ENCODE measurements at places on chromosomes 5 and 9.

DNA sequence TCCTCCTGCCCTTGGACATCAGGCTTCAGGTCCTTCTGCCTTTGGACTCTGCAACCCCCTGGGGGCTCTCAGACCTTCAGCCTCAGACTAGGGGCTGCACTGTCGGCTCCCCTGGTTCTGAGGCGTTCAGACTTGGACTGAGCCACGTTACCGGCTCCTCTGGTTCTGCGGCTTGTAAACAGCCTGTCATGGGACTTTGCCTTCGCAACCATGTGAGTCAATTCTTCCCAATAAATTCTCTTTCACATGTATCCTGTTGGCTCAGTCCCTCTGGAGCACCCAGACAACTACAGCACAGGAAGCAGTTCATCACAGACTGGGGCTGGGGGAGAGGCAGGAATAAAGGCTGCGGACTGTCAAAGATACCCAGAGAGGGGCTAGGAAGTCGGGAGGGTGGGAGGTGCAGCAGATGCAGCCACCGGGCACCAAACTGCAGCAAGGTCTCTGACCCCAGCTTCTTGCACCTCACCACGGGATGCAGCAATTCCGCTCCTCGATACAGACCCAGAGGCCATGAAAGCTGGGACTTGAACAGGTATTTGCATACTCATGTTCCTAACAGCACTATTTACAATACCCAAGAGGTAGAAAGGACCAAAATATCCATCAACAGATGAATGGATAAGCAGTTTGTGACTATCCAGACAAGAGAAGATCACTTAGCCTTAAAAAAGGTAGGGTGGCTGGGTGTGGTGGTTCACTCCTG lies 100.8 kb downstream of the COL23A1 start:
- DNase-seq: no peak

DNA sequence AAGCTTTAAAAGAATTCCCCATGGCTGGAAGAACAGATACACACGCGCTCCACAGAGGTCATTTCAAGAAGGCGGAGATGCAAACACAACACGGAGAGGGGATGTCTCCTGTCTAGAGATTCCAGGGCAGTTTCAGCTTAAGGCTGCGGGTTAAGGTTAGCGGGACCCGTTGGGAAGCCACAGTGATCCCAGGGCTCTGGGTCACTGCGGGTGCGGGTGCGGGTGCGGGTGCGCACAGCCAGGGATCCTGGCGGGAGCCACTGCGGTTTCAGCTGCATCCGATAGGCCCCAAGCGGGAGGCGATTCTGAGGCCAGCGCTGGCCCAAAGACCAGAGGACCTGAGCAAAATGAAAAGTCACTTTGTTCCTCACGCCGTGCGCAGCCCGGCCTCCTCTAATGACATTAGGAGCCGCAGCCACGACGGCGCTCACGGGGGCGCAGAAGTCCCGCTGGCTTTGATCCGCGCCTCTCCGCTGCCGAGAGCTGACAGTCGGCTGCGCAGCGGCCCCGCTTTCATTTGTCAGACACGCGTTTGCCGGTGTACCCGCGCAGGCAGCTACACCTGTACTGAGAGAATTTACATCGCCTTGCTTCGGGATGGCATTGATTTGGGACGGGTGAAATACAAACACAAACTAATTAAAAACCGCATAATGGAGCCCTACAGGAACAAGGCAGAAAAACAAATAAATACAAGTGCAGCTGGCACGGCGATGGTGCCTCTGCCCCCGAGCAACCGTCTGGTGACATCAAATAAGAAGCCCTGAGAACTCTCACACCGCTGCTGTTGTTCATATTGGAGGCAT lies 5.3 kb upstream of the IRX1 start:
- DNase-seq: no peak

- DNase-seq: no peak
Measured at GRCh38 chr9:79641070-79641469, 69.3 kb downstream of the TLE4 start.

GRCh38 chr9:69412741-69413150 lies 87.7 kb downstream of the ENTREP1 start:
- DNase-seq: peak; percentile 69

GRCh38 chr5:63794296-63794695 lies 167.9 kb downstream of the HTR1A start:
- no peak for DNase-seq

GRCh38 chr9:4764033-4764432 lies 23.0 kb upstream of the AK3 start:
- DNase-seq: no peak

GRCh38 chr5:34734326-34734725 lies 78.2 kb downstream of the RAI14 start:
- peak; percentile 56 for DNase-seq

GRCh38 chr5:16880547-16880946 lies 55.5 kb downstream of the MYO10 start:
- DNase-seq: no peak

DNA sequence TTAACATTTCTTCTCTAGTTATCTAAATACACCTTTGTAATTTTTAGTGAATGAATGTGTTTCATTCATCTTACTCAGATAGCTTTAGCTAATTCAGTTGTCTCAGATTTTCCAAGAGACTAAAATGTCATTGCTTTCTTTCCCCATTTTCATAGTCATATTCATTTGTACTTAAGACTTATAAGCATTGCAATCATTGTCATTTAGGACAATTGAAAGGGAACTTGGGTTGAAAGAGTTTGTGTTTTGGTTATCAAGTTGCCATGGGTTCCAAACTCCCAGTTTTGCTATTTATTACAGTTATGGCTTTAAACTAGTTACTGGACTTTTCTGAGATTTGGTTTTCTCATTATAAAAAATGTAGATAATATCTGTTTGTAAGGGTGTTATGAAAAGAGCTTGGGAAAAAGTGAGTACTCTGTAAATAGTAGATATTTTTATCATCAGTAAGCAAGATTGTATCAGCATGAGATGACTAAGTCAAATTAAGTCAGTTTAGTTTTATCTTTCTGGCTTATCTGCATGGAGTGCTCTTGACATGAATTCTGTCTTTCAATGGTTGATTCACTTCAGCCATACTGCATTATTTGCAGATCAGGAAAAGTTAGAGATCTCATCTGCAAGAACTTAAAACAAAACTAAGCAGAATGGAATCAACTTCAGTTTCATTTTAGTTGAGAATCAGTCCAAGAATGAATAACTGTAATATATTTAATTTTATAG lies 107.5 kb downstream of the PBX3 start:
- peak; percentile 49 for DNase-seq

GRCh38 chr5:50727149-50727496 lies 60.7 kb downstream of the PARP8 start:
- no peak for DNase-seq

- no peak for DNase-seq
Measured at GRCh38 chr9:450561-450960, 235.9 kb downstream of the DOCK8 start.

- no peak for DNase-seq
Measured at GRCh38 chr9:30522061-30522460, 1862.4 kb upstream of the ACO1 start.

DNA sequence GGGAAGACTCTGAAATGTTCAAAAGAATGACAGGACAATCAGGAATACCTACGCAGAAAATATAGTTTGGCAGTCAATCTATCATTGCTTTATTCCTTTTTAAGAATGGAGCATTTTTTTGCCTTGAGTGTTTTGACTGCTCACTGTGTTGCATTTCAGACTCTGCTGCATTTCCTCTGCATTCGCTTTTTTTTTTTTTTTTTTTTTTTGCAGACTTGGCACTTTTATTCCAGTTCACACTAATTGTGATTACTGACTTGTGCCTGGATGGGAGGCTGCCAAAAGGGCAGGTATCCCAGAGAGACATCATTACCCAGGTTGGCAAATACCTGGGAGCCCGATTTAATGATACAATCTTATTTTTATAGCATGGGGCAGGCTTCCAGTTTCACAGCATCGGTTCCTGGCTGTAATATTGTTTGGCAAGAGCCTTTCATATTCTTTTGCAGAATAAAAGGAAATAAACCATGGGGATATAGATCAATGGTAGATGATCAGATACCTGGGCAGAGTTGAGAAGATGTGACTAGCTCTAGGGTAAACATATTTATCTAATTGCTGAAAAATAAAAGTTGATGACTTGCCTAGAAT lies 1132.6 kb downstream of the MAT2B start:
- no peak for DNase-seq

- no peak for DNase-seq
Measured at GRCh38 chr5:63154476-63155309, 576.1 kb downstream of the LRRC70 start.

- DNase-seq: peak; percentile 35
Measured at GRCh38 chr9:114216081-114216480, 60.7 kb downstream of the COL27A1 start.

DNA sequence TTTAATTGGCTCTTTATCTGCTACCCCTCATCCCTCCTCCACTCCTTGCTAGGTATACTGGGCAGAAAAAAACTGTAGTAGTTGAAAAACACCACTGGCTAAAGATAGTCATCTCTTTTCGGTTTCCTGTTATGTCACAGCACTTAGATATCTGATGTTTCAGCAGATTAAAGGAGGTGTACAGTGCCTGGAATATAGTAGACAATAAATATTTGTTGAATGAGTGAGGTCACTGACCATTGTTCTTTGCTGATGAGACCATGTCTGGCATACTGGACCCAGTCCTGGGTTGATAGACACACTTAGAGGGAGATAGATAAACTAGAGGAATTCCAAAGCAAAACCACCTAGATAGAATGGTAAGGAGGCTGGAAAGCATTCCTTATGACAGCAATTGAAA lies 3.2 kb downstream of the GRPEL2 start:
- no peak for DNase-seq

DNA sequence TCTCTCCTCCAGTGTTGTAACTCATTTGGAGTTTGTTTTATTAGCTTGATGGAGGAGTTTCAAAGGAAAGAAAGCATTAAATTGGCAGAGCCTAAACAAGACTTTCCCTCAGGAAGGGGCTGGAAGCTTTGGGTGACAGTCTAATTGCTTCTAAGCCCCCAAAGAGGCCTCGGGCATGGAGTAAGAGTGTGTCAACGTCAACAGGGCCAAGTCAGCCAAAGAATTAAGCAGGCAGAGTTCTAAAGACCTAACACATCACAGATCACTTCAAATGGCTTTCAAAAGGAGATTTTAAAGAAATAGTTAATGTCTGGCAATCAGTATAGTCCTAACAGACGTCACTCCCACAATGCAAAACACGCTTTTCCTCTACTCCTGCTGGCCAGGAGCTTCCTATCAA lies 234.5 kb downstream of the EFNA5 start:
- no peak for DNase-seq

GRCh38 chr9:72399391-72399790 lies 34.4 kb upstream of the ZFAND5 start:
- no peak for DNase-seq

GRCh38 chr5:93874491-93874890 lies 133.1 kb upstream of the POU5F2 start:
- peak; percentile 38 for DNase-seq

DNA sequence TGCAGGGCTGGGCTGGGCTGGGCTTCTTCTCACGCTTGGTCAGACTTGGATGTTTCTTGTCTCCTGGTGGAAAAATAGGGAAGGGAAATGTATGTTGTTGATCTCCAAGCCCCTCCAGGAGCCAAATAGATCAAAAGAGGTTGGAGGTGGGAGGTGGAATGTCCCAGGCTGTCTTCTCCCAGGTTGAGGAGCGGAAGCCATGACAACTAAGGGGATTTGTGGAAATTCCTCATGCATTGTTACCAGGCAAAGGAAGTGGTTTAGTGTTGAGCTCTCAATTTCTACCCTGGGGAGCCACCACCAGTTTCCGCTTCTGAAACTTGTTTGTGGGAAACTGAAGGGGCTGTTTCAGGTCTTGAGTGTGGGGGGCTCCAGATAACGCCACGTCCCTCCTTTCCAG lies 79.0 kb downstream of the SPRY4 start:
- DNase-seq: peak; percentile 37

- no peak for DNase-seq
Measured at GRCh38 chr5:77984587-77984986, 208.4 kb upstream of the TBCA start.

GRCh38 chr5:166031926-166032325 lies 2259.5 kb upstream of the WWC1 start:
- no peak for DNase-seq

DNA sequence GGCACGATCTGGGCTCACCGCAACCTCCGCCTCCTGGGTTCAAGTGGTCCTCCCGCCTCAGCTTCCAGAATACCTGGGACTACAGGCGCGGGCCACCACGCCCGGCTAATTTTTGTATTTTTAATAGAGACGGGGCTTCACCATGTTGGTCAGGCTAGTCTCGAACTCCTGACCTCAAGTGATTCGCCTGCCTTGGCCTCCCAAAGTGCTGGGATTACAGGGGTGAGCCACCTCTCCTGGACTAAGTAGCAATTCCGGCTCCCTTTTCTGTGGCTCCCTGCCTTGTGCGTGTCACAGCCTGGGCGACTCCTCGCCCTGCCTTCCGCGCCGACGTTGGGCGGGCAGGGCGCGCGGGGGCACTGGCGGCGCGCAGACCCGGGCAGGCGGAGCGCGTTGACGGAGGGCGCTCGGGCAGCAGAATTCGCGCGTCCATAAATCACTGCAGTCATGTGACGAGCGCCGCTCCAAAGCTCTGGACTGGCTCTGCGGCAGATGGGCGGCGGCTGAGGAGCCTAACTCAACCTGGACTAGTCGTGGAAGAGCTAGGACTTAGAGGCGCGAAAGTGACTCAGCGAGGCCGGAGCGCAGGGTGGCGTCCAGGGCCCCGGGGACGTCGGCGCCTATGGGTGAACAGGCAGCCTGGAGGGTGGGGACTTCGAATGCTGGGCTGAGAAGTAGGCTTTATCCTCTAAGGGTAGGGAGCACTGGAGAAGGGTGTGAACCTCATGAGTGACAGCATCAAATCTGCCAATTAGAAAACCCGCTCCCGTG lies 1.4 kb upstream of the CIZ1 start:
- peak; percentile 84 for DNase-seq

DNA sequence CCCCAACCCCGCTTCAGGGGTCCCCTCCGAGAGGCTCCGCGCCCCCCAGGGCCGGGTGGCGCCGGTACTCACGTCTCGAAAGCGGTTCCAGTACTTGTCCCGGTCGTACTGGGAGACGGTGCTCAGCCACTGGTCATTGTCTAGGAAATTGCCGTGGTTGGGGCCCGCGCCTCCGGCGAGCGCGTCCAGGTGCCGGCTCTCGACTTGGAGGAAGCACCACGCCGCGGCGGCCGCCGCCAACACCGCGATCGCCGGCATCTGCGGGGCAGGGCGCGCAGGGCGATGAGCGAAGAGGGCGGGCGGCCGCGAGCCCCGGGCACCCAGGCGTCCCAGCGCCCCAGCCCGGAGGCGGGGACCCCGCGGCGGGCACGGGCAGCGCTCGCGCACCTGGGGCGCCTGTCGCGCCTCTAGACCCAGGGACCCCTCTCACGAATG lies 808 bp downstream of the SPOCK1 start:
- peak; percentile 8 for DNase-seq

DNA sequence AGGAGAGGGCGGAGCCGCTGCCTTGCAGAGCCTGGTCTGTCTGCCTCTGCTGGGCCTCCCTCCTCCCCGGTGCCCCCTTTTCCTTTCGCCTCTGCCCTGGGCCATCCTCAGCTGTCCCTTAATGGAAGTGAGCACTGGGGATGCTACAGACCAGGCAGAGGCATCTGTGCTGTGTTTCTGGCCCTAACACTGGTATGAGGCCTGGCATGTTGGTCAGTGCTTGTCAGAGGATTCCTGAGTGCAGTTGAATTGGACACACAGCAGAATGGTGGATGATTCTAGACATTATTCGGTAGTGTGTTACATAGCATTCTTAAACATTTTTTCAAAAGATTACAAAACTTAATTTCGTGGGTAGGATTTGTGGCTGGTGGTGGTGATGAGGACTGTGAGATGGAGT lies 88.6 kb downstream of the EHMT1 start:
- no peak for DNase-seq

- no peak for DNase-seq
Measured at GRCh38 chr9:26169708-26170107, 491.5 kb upstream of the TUSC1 start.

GRCh38 chr5:115850744-115851416 lies 9.1 kb downstream of the AP3S1 start:
- peak; percentile 86 for DNase-seq
